ENCODE measurements at places on chromosomes 2 and 18. TPM values are rescaled to one million over a fixed set of nuclear protein-coding genes. Genes with fewer than 3 reads are reported as not detected.

DNA sequence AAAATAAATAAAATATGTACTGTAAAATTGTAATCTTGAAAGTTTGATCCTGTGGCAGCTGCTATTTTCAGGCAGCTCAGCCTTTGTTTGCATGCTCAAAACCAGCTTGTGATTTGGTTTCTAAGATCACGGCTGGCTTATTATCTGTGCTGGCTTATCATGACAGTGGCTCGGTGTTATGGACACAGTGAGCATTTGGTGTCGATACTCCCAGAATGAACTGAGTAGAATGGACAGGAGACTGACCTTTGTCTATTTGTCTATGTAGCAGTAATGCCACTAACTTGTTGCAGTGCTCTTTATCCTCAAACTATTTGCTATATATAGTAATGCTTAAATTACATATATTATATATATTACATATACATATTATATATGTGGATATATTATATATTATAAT is 58.8 kb downstream of the NEDD4L start:
- no peak for DNase-seq

MC2R gene
- not detected for polyA plus RNA-seq

DNA sequence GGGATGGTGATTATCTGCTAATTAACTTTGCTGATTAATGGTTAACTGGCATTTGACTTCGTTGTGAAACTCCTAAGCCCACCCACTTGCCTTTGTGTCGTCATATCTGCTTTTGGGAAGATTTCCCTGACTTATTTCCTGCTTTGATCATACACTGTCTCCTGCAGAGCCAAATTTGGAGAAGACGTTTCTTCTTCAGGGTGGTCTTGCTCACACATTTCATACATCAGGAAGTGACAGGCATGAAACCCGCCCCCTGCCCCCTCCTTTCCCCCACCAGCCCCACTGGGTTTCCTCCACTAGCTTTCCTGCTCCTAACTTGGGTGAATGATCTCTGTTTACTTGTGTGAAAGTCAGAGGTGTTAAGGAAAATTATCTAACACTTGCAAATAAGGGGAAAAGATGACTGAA is 300.1 kb downstream of the TSN start:
- DNase-seq, result no peak

DNA sequence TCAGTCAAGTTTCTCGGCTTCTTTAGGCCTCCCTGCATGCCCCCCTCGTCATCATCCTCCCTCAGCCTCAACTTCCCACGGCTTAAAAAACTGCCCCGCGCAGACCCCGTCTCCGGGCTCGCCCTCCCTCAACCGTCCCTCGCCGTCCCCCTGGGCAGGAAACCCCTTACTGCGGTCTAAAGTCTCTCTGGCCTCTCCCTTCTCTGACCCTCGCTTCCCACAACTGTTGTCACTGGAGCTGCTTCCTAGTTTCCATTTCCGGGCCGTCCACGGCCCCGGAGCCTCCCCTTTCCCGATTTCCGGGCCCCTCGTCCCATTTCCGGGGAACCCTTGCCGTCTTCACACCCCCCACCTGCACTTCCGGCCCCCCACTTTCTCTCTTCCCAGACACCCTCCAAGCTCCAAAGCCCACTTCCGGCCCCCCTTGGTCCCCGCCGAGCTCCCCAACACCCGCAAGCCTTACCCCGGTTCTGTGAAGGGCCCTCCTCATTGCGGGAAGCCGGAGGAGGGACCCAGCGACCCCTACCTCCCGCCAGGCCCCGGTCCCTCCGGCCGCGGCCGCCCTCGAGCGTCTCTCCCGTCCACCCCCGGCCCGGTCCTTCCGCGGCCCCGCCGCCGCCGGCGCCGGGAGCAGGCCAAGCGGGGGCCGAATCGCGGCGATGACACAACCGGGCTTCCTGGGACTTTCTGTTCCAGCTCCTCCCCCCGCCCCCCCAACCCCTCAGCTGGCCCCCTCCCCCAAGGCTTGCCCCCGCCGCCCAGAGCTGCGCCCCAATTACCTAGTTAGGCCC is 513 bp downstream of the TRIP12 start:
- peak; percentile 58 for DNase-seq

FTCDNL1 gene
- 1.2 TPM for polyA plus RNA-seq

UGT1A8 gene
- not detected for polyA plus RNA-seq

C2orf80 gene
- 0.25 TPM for polyA plus RNA-seq

DNA sequence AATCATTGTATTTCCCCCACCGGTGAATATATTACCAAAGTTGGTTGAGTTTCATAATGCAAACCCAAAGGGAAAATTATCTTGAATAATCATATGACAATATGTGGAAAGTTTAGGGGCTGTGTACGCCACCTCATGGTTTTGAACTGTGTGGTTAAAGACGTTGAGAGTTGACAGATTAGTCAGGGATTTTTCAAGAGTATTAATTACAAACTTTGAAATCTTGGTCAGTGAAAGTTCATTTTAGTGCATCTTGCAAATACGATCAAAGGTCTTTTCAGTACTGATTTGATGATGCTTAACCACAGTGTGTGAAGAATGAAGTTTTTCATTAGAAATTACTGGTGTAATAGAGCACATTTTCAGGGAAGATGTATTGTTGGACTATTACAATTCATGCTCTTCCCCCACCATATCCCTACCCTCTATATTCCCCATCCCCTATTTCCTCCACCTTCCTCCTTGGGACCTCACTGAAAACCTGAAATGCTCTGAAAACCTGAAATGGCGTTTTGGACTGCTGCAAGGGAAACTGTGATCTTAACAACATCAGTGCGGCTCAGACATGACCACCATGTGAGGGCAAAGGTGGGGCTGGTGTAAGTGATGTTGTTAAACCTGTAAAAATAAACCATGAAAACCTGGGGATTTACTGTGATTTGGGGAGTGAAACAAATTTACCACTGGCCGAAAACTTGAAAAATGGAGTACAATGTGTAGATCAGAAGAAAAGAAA is 4.5 kb upstream of the BCL2L11 start:
- no peak for DNase-seq

ILKAP gene
- 60.8 TPM for polyA plus RNA-seq

ACVR1C gene
- polyA plus RNA-seq, result 0.23 TPM

- DNase-seq, result peak; percentile 10
These were observed 1072.0 kb downstream of the CBLN2 start for GRCh38 chr18:71471963-71472725.

DNA sequence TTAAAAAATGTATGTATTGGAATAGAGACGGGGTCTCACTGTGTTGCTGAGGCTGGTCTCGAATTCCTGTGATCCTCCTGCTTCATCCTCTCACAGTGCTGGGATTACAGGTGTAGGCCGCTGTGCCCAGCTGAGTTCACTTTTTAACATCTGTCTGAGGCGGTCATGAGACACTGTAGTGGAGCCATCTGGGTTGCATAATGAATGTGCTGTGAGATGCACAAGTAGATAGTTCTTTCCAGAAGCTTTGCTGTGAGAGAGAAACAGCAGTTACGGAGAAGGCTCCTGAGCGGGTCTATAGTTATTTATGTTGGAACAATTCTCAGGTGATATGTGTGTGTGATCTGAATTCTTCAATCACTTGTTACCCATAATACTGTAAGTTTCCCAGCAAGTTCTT is 3.1 kb downstream of the RMC1 start:
- DNase-seq, result no peak

- no peak for DNase-seq
These were observed 56.2 kb downstream of the CAVIN2 start for GRCh38 chr2:191790737-191791136.

- DNase-seq, result no peak
These were observed 457.1 kb upstream of the SALL3 start for GRCh38 chr18:78522507-78522906.

DNA sequence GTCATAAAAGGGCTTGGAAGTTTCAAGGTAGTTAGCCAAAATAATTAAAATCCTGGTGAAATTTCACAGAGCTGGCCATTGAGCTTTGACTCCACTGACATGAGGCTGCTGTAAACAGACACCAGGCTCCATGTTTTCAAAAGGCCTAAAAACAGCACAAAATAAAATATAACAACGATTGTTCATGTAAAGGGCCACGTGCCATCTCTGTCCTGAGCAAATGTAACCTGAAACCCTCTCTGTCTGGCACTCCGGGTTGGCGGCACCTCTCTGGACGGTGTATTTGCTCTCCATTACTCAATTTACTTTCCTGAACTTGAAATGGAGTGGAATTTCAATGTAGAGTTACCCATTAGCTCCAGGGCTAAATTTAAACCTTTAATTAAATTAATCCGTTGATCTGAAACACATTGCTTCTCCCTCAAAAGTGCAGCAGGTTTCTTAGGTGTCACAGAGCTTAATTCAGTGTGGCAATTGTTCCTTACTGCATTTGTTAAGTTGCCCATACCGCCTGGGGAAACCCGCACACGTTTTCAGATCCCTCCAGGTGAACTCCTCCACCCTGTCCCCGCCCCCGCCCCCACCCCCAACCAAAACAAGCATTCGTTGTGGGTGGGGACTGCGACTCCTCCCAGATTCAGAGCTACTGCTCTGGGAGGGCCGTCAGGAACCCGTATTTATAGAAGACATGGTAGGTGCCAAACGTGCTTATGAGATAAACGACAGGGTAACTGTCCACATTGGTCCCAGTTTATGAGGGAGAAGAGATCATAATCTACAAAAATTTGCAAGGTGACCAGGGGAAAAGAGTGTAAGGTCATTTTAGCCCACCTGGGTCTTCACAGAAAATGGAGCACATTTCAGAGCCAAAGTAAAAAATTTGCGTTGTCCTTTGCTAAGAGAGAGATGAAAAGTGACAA is 1.2 kb upstream of the CABLES1 start:
- no peak for DNase-seq

OR6B2 gene
- polyA plus RNA-seq, result not detected

- DNase-seq, result no peak
These were observed 67.8 kb downstream of the EML4 start for GRCh38 chr2:42236911-42237310.

ASB18 gene
- polyA plus RNA-seq, result 0.15 TPM

DNA sequence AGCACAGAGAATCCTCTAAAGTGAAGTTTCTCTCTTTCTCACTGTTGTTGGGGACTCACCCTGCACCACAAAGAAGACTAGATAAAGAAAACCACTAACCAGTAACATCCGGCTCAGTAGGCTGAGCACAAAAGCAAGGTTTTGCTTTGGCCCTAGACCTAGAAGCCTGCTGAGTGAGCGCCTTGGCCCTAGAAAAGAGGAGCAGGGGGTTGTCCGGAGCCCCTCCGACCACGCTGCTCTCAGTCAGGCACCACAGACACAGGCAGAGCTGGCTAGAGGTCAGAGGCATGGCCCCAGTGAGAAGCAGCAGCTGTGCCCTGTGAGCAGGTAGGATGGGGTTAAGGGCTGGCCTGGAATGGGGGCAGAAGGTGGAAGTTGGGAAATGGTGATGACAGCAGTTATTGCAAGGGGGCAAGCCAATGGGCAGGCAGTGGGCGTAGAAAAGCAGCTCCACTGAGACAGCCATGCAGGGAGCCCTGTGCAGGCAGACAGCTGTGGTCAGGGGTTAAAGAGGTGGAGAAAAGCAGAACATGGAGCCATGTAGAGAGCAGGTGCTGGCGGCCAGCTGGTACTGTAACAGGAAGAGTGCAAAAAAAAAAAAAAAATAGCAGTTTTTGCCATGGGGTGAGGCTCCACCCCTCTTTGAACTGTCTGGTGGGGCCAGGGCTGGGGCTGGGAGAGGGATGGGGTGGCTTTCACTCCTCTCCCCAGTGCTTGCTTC is 36.9 kb upstream of the SLC14A1 start:
- DNase-seq, result no peak

DNA sequence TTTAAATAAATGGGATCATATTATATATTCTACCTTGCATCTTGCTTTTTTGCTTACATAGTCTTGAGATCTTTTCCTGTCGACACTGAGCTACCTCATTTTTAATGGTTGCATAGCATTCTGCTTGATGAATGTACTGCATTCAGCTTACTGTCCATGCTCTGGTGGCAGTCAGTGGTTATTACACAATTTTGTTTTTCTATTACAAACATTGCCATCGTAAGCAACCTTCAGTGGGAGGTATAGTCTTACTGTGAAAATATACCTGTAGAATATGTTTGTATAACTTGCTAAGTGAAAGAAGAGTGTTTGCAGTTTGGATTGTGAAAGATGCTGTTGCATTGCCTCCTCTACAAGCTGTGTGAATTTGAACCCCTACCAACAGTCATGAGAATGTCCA is 43.4 kb downstream of the UBXN4 start:
- no peak for DNase-seq

PGAP1 gene
- 36.9 TPM for polyA plus RNA-seq
